ENCODE measurements at places on chromosomes 11 and 22. TPM values are rescaled to one million over a fixed set of nuclear protein-coding genes. Genes with fewer than 3 reads are reported as not detected.

DNA sequence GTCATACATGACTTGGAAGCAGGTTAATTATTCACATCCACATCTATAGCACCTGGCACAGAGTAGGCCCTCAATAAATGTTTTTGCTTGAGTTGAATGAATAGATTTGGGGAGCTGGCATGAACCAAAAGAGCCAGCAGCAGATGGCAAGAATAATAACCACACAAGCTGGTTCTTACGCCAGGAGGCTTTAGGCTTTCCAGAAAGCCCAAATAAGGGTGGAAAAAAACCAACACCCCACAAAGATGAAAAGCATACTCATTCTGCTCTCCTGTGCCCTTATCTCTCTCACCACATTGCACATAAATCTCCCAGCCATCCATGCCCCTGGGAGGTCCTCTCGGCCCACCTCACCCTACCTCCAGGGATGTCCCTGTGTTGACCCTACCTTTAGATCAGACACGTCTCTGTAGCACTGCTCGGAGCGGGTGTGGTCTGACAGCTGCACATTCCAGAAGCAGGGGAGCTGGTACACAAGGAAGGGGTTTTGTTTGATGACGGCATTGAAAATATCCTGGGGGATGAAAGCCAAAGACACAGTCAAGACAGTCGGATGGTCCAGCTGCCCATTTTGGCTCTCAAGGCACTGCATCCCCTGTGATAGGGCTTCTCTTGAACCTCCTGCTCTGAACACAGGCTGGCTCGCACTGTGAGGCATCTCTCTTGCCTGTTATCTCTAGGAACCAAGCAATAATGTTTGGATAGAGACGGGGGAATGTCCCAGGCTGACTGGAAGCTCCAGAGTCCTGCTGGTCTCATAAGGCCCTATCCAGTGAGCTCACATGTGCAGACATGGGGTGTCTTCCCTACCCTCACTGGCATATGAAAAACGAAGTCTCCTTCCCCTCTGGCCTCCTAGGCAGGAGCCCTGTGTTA is 323.6 kb upstream of the SYN3 start:
- DNase-seq: no peak

DNA sequence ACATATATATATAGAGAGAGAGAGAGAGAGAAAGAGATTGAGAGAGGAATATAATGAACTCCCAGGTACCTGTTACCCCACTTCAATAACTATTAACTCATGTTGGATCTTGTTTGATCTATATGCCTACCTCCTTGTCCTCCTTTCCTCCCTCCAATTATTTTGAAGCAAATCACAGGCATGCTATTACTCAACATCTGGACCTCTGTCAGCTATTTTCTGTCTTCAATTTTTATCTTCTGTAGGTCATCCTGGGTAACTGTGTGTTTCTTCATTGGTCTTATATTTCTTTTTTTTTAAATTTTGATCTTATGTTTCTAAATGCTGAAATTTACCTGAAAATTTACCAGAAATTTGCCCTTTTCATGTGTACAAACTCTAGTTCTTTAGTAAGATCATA is 24.8 kb downstream of the UVRAG start:
- no peak for DNase-seq

DKK3 gene
- total RNA-seq: 769 TPM

POU2AF3 gene
- 0.38 TPM for total RNA-seq

CDC42BPG gene
- total RNA-seq: 1.1 TPM

- no peak for DNase-seq
Measured at GRCh38 chr22:20479612-20480196, 15.9 kb downstream of the KLHL22 start.

- DNase-seq: peak; percentile 39
Measured at GRCh38 chr22:24156141-24156912, 25.0 kb upstream of the SUSD2 start.

DRICH1 gene
- total RNA-seq: not detected

MS4A15 gene
- not detected for total RNA-seq

GRCh38 chr11:35982061-35982460 is 38.2 kb downstream of the LDLRAD3 start:
- no peak for DNase-seq

DNA sequence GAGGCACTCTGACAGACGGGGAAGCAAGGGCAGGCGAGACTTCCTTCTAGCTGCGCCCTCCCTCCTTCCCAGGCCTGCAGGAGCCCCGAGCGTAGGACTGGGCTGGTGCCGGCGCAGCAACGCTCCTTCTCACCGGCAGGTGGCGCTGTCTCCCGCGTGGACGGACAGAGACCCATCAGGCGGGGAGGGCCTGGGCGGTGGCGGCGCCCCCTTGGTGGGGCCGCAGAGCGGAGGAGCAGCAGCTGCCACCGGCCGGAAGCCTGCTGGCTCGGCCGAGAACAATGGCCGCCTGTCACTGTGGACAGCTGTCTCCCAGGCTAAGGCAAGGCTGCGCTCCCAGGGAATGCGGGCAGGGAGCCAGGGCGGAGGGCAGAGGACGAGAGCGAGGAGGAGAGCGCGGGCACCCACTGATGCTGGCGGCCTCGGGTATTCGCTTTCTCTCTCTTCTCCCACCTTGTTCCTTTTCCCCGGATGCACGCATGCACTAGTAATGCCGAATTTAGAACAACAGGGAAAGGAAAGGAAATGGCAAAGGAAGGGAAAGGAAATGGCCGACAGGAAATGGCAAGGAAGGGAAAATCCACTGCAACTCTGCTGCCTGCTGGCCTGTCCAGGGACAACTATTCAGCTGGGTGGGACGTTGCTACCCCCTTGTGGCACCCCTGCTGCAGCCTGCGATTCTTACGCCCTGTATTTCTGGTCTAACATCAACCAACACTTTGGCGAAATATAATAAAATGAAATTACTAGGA is 14.4 kb downstream of the PPM1F start:
- peak; percentile 95 for DNase-seq

GRCh38 chr11:12281571-12282478 is 95.5 kb upstream of the PARVA start:
- peak; percentile 83 for DNase-seq

GRCh38 chr11:85109141-85109540 is 518.0 kb downstream of the DLG2 start:
- no peak for DNase-seq

CELF1 gene
- 88.6 TPM for total RNA-seq

All from left ventricle myocardium inferior (tissue), 1 donor.